Pericardium fibroblast (primary cell): ENCODE measurements at places on chromosomes 1 and 21. TPM values are rescaled to one million over a fixed set of nuclear protein-coding genes. Genes with fewer than 3 reads are reported as not detected.

Gene TARS2
- 9.2 and 16.5 TPM in 2 replicates for total RNA-seq

Gene AQP10
- not detected in 2 replicates for total RNA-seq

Gene DPYD
- total RNA-seq, result 26.2 and 29.6 TPM in 2 replicates

Gene ATAD3C
- total RNA-seq, result under 0.01 TPM in 1 of 2 replicates, not detected in the other

Gene SPRR1A
- total RNA-seq, result not detected in 2 replicates

Gene DUSP10
- total RNA-seq, result 4.8 and 9.7 TPM in 2 replicates

Gene BLACAT1
- total RNA-seq, result not detected in 2 replicates

Gene TDRD5
- not detected in 2 replicates for total RNA-seq

Gene MYOM3
- 0.12 and 0.60 TPM in 2 replicates for total RNA-seq

Gene CD247
- not detected in 2 replicates for total RNA-seq

Gene TCP10L
- total RNA-seq, result 0.34 and 0.35 TPM in 2 replicates

Gene C1orf87
- not detected in 2 replicates for total RNA-seq

Gene KIF14
- 0.23 and 0.43 TPM in 2 replicates for total RNA-seq

Gene SMIM11
- 0.47 and 15.3 TPM in 2 replicates for total RNA-seq

Gene RNF186
- not detected in 2 replicates for total RNA-seq

Gene RASAL2
- 14.5 and 22.9 TPM in 2 replicates for total RNA-seq

Gene SYNJ1
- total RNA-seq, result 4.5 and 6.3 TPM in 2 replicates

Gene C1QC
- not detected in 2 replicates for total RNA-seq

Gene DENND1B
- 1.3 and 2.9 TPM in 2 replicates for total RNA-seq

Gene RGS8
- under 0.01 TPM in 1 of 2 replicates, not detected in the other for total RNA-seq

Gene OR2L8
- total RNA-seq, result not detected in 2 replicates

Gene LCE1A
- total RNA-seq, result not detected in 2 replicates

Gene LCE3E
- total RNA-seq, result not detected in 2 replicates

Gene IGSF21
- not detected in 2 replicates for total RNA-seq

Gene TTLL7
- 2.1 and 2.4 TPM in 2 replicates for total RNA-seq

Gene ST6GALNAC3
- total RNA-seq, result 1.5 and 3.2 TPM in 2 replicates

Gene IGSF9
- 0.09 and 2.0 TPM in 2 replicates for total RNA-seq

Gene S100A7A
- total RNA-seq, result not detected in 2 replicates

Gene SLAMF8
- total RNA-seq, result 0.09 and 1.5 TPM in 2 replicates

Gene PLEKHN1
- 0.12 TPM in 1 of 2 replicates, not detected in the other for total RNA-seq

Gene KMO
- not detected in 2 replicates for total RNA-seq

Gene KRTAP11-1
- total RNA-seq, result not detected in 2 replicates

Gene USH2A
- not detected in 2 replicates for total RNA-seq

Gene PHACTR4
- 6.5 and 8.7 TPM in 2 replicates for total RNA-seq

Gene MYBPH
- 0.93 and 12.5 TPM in 2 replicates for total RNA-seq

Gene UBE2J2
- 25.6 and 36.6 TPM in 2 replicates for total RNA-seq

Gene SFN
- not detected in 2 replicates for total RNA-seq

Gene ANKRD34A
- 0.85 and 1.6 TPM in 2 replicates for total RNA-seq

Gene S100A11
- 428 and 784 TPM in 2 replicates for total RNA-seq

Gene RCAN3
- total RNA-seq, result 1.5 and 1.9 TPM in 2 replicates

Gene WNT4
- under 0.01 and 1.1 TPM in 2 replicates for total RNA-seq

Gene MTMR11
- 3.1 and 3.9 TPM in 2 replicates for total RNA-seq

Gene LRRC39
- 0.17 TPM in 1 of 2 replicates, not detected in the other for total RNA-seq

Gene AGT
- 0.23 and 15.3 TPM in 2 replicates for total RNA-seq

Gene SELL
- total RNA-seq, result 0.26 TPM in 1 of 2 replicates, not detected in the other

Gene NUAK2
- 1.9 and 4.6 TPM in 2 replicates for total RNA-seq

Gene MAP3K21
- 0.58 and 0.85 TPM in 2 replicates for total RNA-seq

Gene VWA1
- total RNA-seq, result 12.3 and 18.0 TPM in 2 replicates

Gene RNU1-1
- under 0.01 TPM in 2 replicates for total RNA-seq

Gene ANKRD65
- 0.35 and 2.9 TPM in 2 replicates for total RNA-seq

Gene LMX1A
- not detected in 2 replicates for total RNA-seq

Gene ACTN2
- total RNA-seq, result 2.1 and 2.2 TPM in 2 replicates

Gene ASAP3
- total RNA-seq, result 67.4 and 143 TPM in 2 replicates

Gene PRAMEF6
- not detected in 2 replicates for total RNA-seq

Gene LCE1B
- total RNA-seq, result not detected in 2 replicates

Gene CLCNKA
- total RNA-seq, result under 0.01 TPM in 1 of 2 replicates, not detected in the other

Gene CITED4
- total RNA-seq, result 5.5 and 9.7 TPM in 2 replicates

Gene MIXL1
- total RNA-seq, result not detected in 2 replicates

Gene HFM1
- 0.17 and 1.4 TPM in 2 replicates for total RNA-seq

Gene RGS13
- total RNA-seq, result not detected in 2 replicates
